ENCODE measurements at places on chromosomes 11 and 22. TPM values are rescaled to one million over a fixed set of nuclear protein-coding genes. Genes with fewer than 3 reads are reported as not detected.

DNA sequence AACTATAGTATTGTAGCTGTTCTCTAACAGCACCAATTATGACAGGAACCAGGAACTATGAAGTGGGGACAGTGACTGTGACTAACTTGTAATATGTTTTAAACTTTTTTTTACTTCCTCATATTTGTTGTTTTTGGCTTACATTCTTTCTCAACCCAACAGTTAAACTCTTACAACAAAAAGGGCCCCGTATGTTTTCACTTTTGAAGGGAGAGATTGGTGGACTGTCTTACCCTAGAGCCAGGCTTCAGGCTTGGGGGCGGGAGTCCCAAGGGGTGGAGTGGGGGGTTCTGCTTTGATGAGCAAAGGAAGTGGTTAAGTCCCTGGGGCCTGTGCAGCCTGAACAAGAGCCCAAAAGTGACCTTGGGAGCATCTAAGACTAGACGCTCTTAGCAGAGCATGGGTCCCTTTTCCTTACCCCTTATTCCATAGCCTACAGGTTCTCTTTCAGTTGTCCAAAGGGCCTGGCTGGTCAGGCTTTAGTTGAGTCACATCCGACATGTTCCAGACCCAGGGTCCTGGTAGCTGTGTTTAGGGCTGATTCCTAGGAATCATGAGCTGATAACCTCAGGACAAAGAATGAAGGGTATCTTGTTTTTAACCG, 38.8 kb downstream of the STIM1 start:
- no peak for DNase-seq

The ZC3H7B gene
- polyA plus RNA-seq: 80.3 TPM

The MUC15 gene
- polyA plus RNA-seq: 3.2 TPM

DNA sequence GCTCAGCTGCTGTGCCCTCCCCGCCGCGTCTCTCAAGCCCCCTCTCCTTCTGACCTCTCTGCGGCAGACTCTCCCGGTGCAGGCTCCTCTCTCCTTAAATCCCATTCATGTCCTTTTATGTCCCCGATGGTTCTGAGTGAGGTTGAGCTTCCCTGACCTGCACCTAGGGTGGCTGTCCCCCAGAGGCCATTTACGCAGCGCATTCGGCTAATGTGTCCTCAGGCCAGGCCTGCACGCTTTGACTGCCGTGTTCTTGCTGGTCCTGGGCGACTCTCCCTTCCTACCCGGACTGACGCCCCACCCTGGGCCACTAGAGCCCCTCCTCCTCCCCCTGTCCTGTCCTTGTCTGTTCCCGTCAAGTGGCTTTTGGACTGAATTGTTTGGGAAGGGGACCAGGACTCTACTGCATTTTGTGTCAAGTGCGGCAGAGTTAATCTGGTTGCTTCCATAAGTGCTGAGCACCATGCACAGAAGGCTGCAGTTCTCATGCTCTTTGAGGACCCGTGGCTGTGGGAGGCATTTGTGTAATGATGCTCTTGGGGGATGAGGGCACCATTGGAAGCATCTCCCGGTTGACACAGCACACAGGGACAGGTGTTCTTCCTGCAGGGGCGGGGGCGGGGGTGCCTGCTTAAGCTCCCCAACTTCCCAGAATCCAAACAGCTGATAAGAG, 37.1 kb downstream of the IGHMBP2 start:
- no peak for DNase-seq

DNA sequence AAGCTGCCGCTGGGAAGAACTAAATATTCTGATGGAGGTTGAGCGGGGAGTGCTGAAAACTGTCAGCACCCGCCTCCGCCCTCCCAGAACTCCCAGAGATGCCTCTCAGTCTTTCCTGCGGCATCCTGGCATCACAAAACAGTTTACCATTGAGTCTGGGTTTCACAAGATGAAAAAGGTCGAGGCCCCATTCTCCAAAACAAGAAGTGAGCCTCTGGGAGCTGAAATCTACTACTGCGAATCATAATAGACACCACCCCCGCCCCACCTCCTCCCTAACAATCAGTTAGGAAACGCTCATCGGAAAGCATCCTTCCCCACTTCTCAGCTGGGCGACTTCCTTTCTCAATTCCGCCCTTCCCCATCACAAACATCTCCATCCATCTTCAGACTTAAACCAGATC, 1.0 kb downstream of the SUN2 start:
- DNase-seq: no peak

GRCh38 chr11:46240371-46240770, 37.1 kb upstream of the CREB3L1 start:
- DNase-seq: no peak

DNA sequence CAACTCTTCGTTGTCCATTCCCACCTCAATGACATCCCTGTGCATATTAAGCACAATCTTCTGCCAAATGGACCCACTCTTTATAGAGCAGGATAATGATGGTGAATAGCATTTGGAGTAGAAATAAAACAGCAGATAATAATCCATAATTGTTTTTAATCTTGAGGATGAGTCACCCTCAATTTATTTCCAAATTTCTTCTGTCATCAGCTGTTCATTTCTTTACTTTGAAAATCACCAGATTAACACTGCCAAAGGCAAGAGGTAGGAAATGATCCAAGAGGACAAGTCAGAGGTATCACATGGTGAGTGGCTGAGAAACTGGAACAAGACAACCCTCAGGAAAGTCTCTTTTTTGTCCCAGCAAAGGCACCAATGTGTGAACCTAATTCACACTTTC, 7.3 kb upstream of the AMBRA1 start:
- no peak for DNase-seq

DNA sequence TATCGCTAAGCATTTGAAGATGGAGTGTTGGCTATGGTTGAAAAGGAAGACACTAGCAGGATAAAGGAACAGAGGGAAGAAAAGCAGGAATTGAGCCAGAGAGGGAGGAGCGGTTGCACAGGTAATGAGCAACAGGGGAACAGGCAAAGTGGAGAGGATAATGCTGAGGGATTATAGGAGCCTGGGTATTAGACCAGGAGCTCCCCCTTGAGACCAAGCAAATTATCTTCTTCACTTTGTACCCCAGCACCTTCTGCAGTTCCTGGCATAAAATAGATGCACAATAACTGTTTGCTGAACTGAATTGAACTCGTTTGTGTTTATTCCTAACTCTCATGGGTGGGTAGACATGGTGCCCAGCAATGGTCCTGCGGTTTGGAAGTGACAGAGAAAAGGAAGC, 54.6 kb upstream of the OR5P2 start:
- DNase-seq: no peak

- peak; percentile 35 for DNase-seq
These were observed 146.5 kb downstream of the OPCML start for GRCh38 chr11:133385781-133386180.

Measured in left kidney (tissue), 8 donors.